ENCODE measurements at places on chromosomes 7 and 10.

DNA sequence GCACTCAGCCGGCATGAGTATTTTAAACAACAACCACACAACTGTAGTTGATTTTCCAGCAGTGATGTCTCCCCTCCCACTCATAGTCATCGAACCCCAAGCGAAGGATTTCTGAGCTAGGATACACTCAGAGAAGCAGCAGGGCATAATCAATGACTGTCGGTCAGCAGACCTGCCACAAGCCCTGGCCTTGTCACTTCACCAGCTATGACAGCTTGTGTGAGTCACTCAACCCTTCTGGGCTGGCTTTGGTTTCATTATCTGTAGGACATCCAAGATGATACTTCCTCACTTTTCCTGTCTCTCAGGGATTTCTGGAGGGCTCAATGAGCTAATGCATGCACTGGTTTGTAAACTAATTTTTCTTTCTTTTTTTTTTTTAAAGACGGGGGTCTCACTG lies 22.0 kb upstream of the UBE3C start:
- DNase-seq = no peak

DNA sequence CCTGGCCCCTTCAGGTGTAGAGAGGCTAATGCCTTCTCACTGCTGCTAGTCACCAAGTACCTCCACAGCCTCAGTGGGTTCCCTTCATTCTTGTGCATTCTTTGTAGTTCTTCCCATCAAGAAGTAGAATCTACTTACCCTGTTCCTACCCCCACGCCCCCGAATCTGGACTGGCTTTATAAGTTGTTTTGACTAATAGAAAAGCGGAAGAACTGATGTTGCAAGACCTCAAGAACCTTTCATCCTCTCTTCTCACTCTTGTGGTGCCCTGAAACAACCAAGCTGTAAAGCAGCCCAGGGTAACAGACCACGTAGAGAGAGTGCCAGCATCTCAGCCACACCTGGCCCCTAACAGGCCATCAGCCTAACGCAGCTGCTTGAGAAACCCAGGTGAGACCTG lies 23.2 kb upstream of the LAMB1 start:
- no peak for DNase-seq

DNA sequence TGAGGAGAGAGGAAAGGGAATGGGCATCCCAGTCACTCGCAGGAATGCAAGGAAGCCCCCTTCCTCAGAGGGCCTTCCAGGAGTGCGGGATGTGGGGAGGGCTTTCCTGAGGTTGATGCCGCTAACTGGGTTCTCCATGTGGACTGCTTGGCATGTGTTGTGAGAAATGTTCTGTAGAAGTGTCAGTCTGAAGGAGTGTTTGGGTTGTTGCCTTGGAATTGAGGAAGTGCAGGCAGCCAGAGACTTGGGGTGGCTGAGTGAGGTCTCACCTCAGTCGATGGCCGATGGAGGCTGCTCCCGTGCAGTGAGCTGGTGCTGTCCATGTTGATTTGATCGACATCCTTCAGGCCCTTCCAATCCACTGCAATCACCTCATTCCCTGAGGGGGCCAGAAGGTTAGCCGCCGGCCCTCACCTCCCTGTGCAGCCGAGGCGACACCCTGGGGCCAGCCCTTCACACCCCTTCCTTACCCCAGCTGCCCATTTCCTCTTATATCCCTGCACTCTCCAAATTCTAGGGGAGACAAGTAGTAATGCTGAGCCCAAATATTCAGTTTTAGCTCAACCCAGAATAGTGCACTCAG lies 2.7 kb downstream of the FAM131B start:
- DNase-seq = no peak

- no peak for DNase-seq
Measured at GRCh38 chr10:96089116-96089515, 41.0 kb upstream of the ZNF518A start.

DNA sequence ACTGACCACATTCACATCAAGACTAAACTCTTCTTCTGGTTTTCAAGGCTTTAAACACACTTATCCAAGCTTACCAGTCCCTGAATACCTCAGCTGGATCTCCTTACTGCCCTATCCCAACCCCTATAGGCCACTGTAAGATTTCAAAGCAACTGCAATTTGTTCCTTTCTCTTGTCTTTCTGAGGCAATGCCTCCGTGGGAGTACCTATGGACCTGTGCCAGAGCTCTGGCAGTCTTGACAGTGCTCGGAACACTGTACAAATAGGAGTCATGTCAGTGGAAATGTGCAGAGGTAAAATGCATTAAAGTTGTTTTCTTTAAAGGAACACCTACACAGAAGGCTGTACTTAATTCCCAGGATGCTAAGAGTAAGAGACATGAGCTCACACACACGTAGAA lies 124.7 kb downstream of the CNOT4 start:
- DNase-seq = no peak

DNA sequence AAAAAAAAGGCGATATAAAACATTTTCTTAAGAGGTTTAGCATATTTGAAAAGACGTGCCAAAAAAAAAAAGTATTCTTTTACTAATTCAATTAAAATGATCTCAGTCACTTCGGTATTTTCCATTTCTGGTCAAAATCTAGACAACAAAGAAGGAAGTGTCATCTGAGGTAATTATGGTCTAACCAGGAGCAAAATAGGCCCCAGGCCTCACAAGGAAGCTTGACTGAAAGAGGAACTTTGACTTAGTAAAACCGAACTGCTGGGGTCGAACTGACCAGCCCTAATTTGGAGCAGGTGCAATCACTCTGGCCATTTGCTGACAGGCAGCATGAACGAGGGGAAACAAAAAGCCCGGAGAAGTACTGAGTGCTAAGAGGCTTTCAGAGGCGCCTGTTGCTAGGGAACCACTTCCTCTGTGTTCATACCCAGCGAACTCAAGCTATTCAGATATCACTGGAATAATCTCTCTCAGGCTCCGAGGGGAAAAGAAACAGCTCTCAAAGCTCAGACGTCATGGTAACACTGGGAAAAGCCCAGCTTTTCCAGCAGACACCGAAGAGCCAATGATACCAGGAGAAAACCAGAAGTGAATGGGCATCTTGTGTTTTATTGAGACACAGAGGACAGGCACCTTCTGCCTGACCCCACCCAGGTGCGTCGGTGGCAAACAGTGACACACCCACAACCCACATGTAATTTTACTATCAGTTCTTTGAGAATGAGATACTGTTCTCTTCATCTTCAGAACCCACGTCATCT lies 126.5 kb downstream of the FAM107B start:
- peak; percentile 83 for DNase-seq

DNA sequence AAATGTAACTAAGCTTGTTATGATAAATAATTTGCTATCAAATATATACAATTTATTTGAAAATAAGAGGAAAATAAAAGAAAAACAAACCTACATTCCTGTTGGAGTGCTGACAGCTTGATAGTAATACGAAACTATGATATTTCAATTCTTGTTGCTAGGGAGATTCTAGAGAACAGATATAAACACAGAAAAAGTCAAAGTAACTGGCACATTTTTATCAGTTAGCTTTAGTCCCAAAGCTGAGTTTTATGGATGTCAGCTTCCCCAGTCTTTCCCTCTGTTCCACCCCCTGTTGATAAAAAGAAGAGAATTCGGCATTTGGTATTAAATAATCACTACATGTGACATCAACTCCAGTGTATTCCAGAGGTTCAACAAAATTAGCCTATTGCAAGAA lies 1134.0 kb downstream of the XPNPEP1 start:
- DNase-seq = no peak

DNA sequence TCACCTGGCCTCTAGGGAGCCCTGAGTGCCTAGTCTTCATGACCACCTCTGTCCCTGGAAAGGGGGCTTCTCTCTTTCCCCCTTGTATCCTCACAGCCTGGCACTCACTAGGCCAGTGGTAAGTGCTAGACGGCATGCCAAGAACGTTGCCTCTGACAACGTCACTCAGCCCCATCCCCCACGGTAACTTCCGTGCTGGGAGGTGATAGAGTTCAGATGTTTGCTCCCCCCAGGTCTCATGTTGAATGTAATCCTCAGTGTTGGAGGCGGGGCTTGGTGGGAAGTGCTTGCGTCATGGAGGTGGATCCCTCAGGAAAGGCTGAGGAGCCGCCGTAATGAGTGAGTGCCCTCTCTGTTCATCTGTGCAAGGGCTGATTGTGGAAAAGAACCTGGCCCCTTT lies 343.3 kb upstream of the MKI67 start:
- no peak for DNase-seq

- no peak for DNase-seq
Measured at GRCh38 chr7:142882338-142882678, 3.2 kb downstream of the TRPV6 start.

GRCh38 chr10:76982671-76983070 lies 654.9 kb downstream of the KCNMA1 start:
- no peak for DNase-seq

- DNase-seq = no peak
Measured at GRCh38 chr10:76403912-76404311, 972.5 kb downstream of the LRMDA start.

DNA sequence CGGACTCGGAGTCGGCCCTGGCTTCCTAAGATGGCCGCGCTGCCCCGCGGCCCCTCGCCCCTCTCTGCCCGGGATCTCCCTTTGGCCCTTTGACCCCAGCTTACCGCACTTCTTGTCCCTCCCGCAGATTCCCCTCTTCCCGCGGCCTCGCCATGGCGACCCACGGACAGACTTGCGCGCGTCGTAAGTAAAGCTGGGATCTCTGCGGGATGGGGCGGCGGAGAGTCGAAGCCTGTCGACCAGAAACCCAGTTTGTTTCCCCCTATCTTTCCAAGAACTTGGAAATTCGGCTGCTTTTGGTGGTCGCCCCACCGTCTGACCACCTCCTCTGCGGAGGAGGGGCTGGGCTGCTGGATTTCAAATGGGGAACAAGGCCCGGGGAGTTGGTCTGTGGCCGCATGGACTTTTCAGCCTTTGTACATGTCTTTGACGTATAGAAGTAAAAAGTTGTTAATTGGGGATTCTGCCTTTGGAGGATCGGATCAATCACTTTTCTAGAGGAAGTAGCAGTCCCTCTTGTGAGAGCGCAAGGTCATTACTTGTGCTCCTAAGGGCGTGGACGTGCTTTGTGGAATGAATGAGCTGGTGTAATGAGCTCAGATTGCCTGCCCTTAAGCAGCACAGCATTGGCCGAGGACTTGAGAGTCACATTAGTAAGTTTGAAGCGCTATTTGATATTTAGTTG lies 553 bp downstream of the VDAC2 start:
- no peak for DNase-seq

DNA sequence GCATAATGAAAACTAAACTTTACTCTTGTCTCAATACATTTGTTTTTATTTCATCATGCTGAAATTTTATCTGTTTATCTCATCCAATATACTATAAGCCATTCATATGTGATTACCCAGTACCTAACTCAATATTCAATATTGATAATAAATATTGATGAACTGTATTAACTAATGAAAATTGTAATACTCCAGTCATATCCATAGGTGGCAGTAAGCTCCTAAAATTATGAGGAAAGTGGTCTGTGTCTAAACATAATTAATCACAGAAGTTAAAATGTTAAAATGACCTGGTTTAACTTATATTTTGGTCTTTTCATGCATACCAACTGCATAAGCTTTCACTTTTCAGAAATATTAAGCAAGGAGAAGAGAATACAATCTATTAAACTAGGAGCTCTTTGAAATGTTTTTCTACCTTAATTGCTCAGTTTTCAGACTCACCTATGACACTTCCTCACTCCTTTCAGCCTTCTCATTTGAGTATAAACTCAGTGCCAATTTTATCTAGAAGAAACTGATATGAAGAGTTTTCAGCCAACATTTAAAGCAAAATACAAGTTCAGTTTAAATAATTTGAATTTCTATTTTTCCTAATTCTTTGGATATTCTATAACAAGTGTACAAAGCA lies 30.5 kb upstream of the VWDE start:
- DNase-seq = no peak

- DNase-seq = no peak
Measured at GRCh38 chr7:107712896-107713295, 31.0 kb upstream of the CBLL1 start.

DNA sequence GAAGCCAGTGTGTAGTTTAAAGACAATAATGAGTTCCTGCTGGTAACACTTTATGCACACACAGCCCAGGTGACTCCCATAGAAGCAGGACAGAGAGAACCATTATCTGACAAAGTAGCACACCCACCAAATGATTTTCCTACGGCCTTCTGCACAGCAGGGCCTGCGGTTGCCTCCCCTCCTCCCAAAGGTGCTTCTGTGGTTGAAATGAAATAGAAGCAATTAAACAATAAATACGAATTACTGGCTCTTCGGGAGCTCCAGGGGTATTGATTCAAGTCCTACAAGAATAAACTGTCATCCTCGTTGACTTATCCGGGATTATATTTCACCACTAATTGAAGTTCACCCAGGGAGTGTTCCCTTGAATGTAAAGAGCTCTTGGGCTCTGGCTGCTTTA lies 172.1 kb downstream of the ACTR3B start:
- no peak for DNase-seq

- no peak for DNase-seq
Measured at GRCh38 chr10:15841696-15842095, 18.6 kb downstream of the MINDY3 start.

- no peak for DNase-seq
Measured at GRCh38 chr7:75638594-75639070, 100.1 kb downstream of the HIP1 start.

GRCh38 chr10:14329746-14330173 lies 964 bp downstream of the FRMD4A start:
- no peak for DNase-seq

DNA sequence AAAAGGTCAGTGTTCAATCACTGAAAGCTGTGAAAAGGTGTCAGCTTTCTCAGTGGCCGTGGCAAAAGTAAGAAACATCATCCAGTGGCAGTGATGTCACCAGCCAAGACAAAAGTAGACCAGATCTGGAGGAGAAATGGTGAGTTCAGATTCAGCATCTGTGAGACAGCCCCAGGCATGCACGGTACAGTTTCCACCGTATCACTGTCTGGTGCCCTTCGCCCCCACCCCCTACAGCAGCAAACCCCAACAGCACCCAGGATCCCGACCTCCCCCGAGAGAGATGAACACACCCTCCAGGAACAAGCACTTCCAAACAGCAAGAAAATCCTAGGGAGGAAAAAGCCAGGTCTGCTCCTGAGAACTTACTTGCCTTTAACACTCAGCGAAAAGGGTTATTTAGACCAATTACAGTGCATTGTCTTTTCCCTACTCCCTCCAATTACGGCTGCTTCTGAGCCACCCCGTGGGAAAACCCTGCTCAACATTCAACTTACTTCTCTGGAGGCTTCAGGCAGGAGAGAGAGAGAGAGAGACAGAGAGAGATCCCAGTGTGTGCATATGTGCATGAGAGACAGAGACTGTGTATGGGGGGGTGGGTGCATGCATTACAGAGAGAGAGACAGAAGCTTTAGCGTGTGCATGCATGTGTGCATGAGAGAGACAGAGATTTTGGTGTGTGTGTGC lies 189.6 kb downstream of the GRID1 start:
- DNase-seq = no peak

- DNase-seq = no peak
Measured at GRCh38 chr10:58326967-58327381, 7.8 kb upstream of the UBE2D1 start.

GRCh38 chr10:98259606-98260315 lies 8.2 kb downstream of the LOXL4 start:
- peak; percentile 59 for DNase-seq

- no peak for DNase-seq
Measured at GRCh38 chr10:82191653-82192052, 316.7 kb downstream of the NRG3 start.

- DNase-seq = no peak
Measured at GRCh38 chr7:134184767-134185166, 57.6 kb downstream of the LRGUK start.

GRCh38 chr10:109934958-109935793 lies 11.9 kb upstream of the XPNPEP1 start:
- peak; percentile 35 for DNase-seq

- no peak for DNase-seq
Measured at GRCh38 chr7:154942691-154943090, 60.2 kb downstream of the PAXIP1 start.
